ENCODE measurements at places on chromosomes 1 and 21. TPM values are rescaled to one million over a fixed set of nuclear protein-coding genes. Genes with fewer than 3 reads are reported as not detected.

Gene MTR
- 36.1 TPM for total RNA-seq

DNA sequence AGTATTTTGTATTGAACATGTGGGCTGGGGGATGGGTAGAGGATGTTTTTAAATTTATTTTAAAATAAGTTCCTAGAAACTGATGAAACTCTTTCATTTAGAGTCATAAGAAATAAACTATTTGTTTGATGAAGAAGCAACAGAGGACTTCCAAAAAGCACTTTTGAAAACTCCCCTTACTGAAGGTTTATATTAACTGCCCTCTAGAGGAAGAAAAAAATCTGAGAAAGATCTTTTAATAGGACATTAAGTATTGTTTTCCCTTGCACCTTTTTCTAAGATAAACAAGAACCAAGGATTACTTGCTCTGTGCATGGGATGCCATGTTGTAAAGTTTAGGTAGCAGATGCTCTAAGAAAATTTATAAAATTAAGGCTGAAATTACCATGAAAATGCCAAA is 14.1 kb downstream of the DISP1 start:
- DNase-seq: no peak
- H3K4me1 ChIP-seq: no peaks in the 10 kb centered on the region
- H3K4me3 ChIP-seq: no peak overlapping the region
- H3K36me3 ChIP-seq: no peaks in the 10 kb centered on the region
- H3K27ac ChIP-seq: no peak overlapping the region

Gene CXADR
- total RNA-seq: 0.32 TPM

GRCh38 chr1:17927952-17928351 is 172.8 kb downstream of the ACTL8 start:
- no peak for DNase-seq
- H3K4me3 ChIP-seq: no peak overlapping the region
- H3K4me1 ChIP-seq: no peaks in the 10 kb centered on the region
- H3K36me3 ChIP-seq: no peaks in the 10 kb centered on the region

DNA sequence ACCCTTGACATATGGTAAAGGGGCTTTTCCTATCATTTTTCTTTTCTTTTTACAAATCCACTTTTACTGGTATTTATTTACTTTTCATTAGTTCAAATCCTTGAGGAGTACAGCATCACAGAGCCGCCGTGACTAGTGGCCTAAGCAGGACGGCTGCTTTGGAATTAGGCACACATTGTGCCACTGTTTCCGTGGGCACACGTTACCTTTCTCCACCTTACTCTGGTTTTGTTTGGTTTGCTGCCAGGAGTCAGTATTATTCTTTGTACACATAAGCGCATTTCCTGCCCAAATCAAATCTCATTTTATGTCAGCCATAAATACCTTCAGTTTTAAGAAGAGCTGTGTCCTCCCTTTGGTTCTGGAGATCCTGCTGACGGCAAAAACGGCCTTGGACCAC is 31.2 kb downstream of the SCCPDH start:
- no peak overlapping the region for H3K27ac ChIP-seq
- H3K36me3 ChIP-seq: peaks cover 3% of the 10 kb centered on the region
- no peak for DNase-seq
- no peak overlapping the region for H3K4me3 ChIP-seq
- H3K27me3 ChIP-seq: no peaks in the 10 kb centered on the region
- no peaks in the 10 kb centered on the region for H3K4me1 ChIP-seq

All from ascending aorta (tissue), 2 donors.